ENCODE measurements at places on chromosomes 6 and 20. TPM values are rescaled to one million over a fixed set of nuclear protein-coding genes. Genes with fewer than 3 reads are reported as not detected.

GRCh38 chr6:142387997-142388815, 86.4 kb downstream of the ADGRG6 start:
- no peaks in the 10 kb centered on the region for H3K36me3 ChIP-seq
- H3K4me3 ChIP-seq = no peak overlapping the region

GRCh38 chr6:82380566-82381185, 17.1 kb downstream of the TPBG start:
- no peaks in the 10 kb centered on the region for H3K27me3 ChIP-seq
- H3K4me1 ChIP-seq = peaks cover 17% of the 10 kb centered on the region
- H3K36me3 ChIP-seq = no peaks in the 10 kb centered on the region
- DNase-seq = no peak
- no peak overlapping the region for H3K4me3 ChIP-seq
- no peak overlapping the region for H3K27ac ChIP-seq

DNA sequence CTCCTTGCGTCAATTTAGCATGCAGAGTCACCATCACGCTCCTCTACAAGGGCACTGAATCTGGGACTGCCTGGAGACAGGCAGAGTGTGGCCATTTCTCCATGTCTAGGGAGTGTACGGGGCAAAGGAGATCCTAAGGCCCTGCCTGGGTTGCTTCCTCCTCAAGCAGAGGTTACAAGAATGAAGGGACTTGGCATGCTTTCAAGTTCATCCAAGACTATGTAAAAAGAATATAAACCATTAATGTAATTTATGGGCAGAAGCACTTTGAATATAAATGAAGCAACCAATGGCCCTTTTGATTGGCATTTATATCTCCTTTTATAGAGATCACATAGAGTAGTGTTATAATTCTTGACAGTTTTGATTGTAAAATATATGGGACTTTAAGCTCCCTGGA, 137.5 kb downstream of the BTBD3 start:
- H3K4me1 ChIP-seq = 0 out of 2 replicates have a peak, but pooled peaks cover 3% of the 10 kb centered on the region
- H3K36me3 ChIP-seq = no peaks in the 10 kb centered on the region
- no peak overlapping the region for H3K27ac ChIP-seq
- no peaks in the 10 kb centered on the region for H3K27me3 ChIP-seq
- no peak for DNase-seq
- no peak overlapping the region for H3K4me3 ChIP-seq

RBBP8NL gene
- 8.7 TPM for total RNA-seq

AFG1L gene
- 13.4 TPM for total RNA-seq

SLC22A2 gene
- total RNA-seq = not detected

DNA sequence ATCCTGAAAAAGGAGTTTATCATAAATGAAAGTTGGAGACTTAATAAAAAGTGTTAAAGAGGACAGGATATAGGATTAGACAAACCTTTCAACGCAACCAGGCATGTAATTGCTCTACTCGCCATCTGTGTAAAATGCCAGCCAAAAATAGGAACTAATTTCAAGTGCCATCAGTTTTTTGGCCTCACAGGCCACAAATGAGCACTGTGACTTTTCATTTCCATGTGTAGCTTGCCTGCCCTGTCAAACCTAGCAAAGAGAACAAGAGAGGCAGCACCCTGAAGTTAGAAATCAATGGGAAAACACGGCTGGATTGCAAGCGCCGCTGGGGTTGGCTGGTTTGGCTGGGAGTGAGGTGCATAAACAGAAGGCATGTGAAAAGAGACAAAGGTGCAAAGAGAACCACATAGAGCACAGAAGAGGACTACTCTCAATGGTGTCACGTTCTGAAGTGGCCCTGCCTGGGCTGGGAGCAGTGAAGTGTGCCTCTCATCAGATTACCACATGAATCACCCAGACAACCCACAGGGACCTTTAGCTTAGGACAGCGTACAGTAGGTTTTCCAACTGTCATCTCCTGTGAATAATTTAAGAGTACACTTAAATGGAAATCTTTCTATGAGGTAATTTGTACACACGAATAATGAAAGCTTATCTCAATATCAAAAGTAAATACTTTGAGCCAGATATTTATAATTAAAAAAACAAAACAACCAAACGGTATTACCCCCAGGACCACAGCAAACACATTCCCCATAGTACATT, 78.0 kb upstream of the NHSL1 start:
- no peak overlapping the region for H3K27ac ChIP-seq
- no peak for DNase-seq
- H3K36me3 ChIP-seq = no peaks in the 10 kb centered on the region
- no peaks in the 10 kb centered on the region for H3K27me3 ChIP-seq
- no peak overlapping the region for H3K4me3 ChIP-seq

DNA sequence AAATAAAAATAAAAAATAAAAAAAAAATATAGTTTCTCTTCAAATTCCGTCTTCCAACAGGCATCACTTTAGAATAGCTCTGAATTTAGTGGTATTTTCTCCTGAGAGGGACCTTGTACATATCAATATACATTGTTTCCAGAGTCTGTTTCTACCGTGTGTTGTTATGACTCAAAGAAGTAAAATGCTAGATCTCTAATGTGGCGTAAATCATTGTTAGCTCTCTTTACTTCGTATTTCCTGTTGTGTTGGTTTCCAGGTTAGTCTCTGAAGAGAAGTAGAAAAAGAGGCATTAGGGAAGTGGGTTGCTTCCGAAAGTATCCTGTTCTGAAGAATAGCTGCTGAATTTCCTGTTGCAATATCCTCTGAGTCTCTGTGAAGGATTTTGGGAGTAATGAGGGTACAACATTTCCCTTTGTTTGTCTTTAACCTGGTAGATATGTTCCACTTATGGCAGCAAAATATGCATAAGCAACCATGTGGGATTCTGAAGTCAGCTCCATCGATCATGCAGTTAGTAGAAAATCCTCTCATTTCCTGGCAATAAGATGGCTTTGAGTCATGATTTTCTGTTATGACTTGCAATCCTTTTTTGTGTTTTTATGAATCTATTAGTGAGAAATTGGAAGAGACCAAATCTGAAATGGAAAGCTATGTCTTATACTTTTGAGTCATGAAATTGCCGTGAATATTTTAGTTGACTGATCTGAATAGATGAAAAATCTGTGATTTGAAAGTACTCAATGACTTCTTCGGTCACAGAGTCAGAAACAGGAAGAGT, 42.0 kb upstream of the MCHR2 start:
- no peak overlapping the region for H3K4me3 ChIP-seq
- no peaks in the 10 kb centered on the region for H3K4me1 ChIP-seq
- no peaks in the 10 kb centered on the region for H3K36me3 ChIP-seq
- no peak for DNase-seq
- H3K27me3 ChIP-seq = no peaks in the 10 kb centered on the region

WFDC12 gene
- not detected for total RNA-seq

GRCh38 chr6:16168121-16168520, 39.2 kb downstream of the MYLIP start:
- no peaks in the 10 kb centered on the region for H3K36me3 ChIP-seq
- peaks cover 35% of the 10 kb centered on the region for H3K27me3 ChIP-seq
- H3K4me1 ChIP-seq = no peaks in the 10 kb centered on the region
- DNase-seq = no peak
- no peak overlapping the region for H3K4me3 ChIP-seq

GRCh38 chr6:84026721-84027164, 6.8 kb upstream of the MRAP2 start:
- no peak overlapping the region for H3K27ac ChIP-seq
- no peaks in the 10 kb centered on the region for H3K36me3 ChIP-seq

GFOD1 gene
- total RNA-seq = 0.68 TPM

GRCh38 chr6:74015427-74015826, 319.4 kb downstream of the CD109 start:
- H3K27ac ChIP-seq = no peak overlapping the region
- DNase-seq = no peak
- H3K4me3 ChIP-seq = no peak overlapping the region
- H3K36me3 ChIP-seq = no peaks in the 10 kb centered on the region
- no peaks in the 10 kb centered on the region for H3K4me1 ChIP-seq

- DNase-seq = no peak
- peaks cover 5% of the 10 kb centered on the region for H3K4me1 ChIP-seq
- no peaks in the 10 kb centered on the region for H3K36me3 ChIP-seq
- no peak overlapping the region for H3K4me3 ChIP-seq
- H3K27me3 ChIP-seq = peaks cover under 1% of the 10 kb centered on the region
Observed at GRCh38 chr20:13677241-13677640, 38.5 kb upstream of the TASP1 start.

DNA sequence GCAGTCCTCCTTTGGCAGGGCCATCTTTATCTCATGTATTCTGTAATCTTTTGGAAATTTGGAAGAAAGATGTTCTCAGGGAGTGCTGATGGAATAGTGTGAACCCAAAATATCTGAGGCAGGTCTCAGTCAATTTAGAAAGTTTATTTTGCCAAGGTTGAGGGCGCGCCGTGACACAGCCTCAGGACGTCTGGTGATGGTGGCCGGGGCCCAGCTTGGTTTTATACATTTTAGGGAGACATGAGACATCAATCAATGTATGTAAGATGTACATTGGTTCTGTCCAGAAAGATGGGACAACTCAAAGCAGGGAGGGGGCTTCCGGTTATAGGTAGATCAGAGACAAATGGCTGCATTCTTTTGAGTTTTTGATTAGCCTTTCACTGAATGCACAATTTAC, 89.8 kb downstream of the ERMARD start:
- peaks cover 85% of the 10 kb centered on the region for H3K27me3 ChIP-seq
- H3K4me3 ChIP-seq = no peak overlapping the region
- no peak for DNase-seq
- no peaks in the 10 kb centered on the region for H3K36me3 ChIP-seq

- no peak for DNase-seq
- H3K36me3 ChIP-seq = no peaks in the 10 kb centered on the region
- no peak overlapping the region for H3K27ac ChIP-seq
- H3K4me1 ChIP-seq = no peaks in the 10 kb centered on the region
- no peak overlapping the region for H3K4me3 ChIP-seq
- H3K27me3 ChIP-seq = peaks cover 58% of the 10 kb centered on the region
Observed at GRCh38 chr6:15781333-15781732, 118.5 kb upstream of the DTNBP1 start.

- no peak overlapping the region for H3K27ac ChIP-seq
- no peak overlapping the region for H3K4me3 ChIP-seq
- H3K4me1 ChIP-seq = no peaks in the 10 kb centered on the region
- H3K36me3 ChIP-seq = no peaks in the 10 kb centered on the region
Observed at GRCh38 chr6:99270030-99270429, 79.4 kb downstream of the FAXC start.

NUS1 gene
- total RNA-seq = 22.2 TPM

DNA sequence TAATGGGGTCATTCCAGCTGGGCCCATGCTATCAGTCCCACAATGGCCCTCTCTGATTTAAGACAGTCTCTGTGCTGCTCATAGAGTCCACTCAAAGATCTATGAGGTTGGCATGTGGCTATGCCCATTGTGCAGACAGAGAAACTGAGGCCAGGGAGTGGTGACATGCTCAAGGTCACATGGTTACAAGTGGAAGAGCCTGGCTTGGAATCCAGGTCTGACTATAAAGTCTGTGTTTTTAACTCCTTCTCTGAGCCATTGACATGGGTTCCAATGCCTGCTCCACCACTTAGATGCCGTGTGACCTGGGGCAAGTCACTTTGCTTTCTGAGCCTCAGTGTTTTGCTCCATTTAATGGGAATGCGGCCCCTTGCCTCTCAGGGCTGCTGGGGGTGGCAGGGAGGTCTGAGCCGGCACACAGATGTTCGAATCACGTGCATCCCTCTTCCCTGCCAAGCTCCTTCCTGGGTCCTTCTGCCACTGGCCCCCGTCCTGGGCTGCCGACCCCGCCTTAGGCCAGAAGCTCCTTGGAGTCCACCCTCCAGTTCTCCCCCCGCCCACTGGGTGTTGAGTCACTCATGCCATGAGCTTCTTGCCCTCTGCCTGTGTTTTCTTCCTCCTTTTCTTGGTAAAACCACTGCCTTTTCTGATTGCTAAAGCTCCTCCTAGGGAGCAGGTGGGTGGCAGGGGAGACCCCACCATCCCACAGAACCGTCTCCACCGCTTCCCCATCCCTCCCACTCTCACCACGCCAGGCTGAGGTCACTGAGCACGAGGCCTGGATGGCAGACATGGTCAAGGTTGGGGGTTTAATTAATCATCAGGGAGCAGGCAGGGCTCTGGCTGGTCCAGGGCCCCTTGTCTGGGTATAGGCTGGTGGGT, 35.7 kb downstream of the CEBPB start:
- H3K36me3 ChIP-seq = no peaks in the 10 kb centered on the region
- H3K4me1 ChIP-seq = peaks cover 80% of the 10 kb centered on the region
- no peaks in the 10 kb centered on the region for H3K27me3 ChIP-seq
